Foreskin melanocyte (primary cell): ENCODE measurements at places on chromosomes 4 and X.

- DNase-seq: no peak
These were observed 172.6 kb downstream of the FAM47B start for GRCh38 chrX:35115205-35115604.

DNA sequence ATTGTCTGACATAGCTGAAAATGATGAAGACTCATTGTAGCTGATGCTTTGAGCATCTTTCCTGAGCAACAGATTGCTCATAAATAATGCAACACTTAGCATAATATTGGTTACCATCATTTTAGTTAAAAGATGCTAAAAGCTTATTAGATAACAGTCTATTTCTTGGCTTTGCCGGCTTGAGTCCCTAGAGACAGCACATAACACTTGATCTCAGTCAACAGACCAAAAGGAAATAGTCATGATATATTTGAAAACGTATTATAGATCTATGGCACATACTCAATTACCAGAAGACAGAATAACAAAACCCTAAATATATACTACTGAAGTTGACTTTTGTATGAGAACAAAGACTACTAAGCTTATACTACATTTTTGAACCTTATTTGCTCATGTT, 846.7 kb upstream of the EPHA5 start:
- no peak for DNase-seq

GRCh38 chr4:183384516-183384915, 59.9 kb upstream of the CDKN2AIP start:
- DNase-seq: no peak

- no peak for DNase-seq
These were observed 9.0 kb downstream of the TCEAL3 start for GRCh38 chrX:103616676-103617186.

- no peak for DNase-seq
These were observed at the start of gene RPS6KA6 for GRCh38 chrX:84187533-84188319. Gene RPS6KA6, minus strand, starts transcription at chrX:84188199. Its CDS starts 300 bp downstream, at chrX:84187899.

DNA sequence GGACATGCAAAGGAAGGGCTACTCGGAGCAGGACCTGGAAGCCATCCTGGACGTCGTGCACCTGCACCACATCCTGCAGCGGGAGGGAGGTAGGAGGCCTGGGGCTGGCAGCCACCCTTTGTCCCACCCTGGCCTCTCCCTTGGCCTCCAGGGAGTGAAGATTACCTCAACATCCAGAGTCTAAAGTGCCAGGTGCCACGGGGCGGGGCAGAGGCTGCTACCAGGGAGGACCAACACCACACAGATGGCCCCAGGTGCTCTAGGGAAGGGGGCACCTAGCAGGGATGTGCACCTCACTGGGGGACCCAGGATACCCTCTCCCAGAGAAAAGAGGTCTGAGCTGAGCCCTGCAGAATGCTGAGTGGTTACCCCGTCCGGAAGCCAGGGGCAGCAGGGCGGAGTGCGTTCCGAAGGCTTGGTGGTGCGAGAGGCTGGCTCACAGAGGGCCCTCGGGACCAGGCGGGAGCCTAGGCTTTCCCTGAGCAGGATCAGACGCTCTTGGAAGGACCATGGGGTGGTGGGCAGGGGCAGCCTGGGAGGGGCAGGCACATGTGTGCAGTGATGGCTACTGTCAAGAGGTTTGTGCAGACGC, 16.1 kb downstream of the ABCD1 start:
- no peak for DNase-seq

DNA sequence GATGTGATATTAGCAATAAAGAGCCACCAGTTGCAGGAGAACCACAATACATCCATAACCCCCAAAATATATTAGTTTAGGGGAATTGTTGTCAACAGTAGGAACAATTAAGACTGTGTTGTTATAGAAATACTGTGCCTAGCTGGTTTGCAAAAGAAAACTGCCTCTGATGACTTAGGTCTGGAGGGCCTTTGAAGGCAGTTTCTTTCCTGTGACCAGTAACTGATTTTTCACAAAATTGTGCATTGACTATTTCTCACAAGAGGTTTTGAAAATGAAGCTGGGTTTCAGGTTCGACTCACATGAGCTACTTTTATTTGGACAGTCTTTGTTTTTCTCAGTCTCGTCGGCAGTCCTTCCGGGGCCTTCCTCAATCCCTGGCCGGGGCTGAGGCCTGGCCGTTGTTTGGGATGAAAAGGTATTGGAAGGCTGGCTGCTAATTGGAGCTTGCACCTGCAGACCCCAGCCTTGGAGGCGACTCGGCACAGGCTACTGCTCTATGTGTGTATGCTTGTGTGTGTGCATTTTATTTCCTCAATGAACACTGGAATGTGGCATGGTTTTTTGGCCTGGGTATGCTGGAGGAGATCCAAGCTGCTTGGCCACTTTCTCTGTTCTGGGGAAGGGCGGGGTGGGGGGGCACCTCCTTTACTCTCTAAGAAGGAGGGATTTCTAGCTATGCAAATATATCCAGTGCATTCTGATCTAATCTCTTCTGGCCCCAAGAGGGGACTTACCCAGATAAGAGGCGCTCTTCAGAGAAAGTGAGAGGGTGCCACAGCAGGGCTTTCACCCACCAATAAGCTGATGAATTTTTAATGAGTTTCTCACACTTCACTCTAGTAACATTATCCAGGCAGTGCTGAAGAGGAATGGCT, 49.5 kb upstream of the LNX1 start:
- DNase-seq: peak; percentile 87

DNA sequence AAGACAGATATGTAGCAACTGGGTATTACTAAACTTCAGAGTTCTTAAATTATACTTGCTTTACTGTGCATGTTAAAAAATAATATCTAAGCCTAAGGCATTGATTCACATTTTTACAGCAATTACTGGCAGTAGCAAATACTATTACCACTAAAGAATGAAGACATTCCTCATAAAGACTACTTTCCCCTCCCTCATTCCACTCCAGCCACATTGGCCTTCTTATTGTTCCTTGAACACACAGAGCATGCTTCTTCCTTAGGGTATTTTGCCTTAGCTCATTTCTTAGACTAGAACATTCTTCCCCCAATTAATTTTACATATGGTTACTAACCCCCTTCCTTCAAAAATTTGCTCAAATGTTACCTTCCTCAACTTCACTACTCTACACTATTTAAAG, 717.0 kb downstream of the CCSER1 start:
- DNase-seq: peak; percentile 41

GRCh38 chrX:151695583-151696340, 504 bp downstream of the PRRG3 start:
- no peak for DNase-seq

- DNase-seq: peak; percentile 31
These were observed 73.8 kb upstream of the FREM3 start for GRCh38 chr4:143773998-143774895.

DNA sequence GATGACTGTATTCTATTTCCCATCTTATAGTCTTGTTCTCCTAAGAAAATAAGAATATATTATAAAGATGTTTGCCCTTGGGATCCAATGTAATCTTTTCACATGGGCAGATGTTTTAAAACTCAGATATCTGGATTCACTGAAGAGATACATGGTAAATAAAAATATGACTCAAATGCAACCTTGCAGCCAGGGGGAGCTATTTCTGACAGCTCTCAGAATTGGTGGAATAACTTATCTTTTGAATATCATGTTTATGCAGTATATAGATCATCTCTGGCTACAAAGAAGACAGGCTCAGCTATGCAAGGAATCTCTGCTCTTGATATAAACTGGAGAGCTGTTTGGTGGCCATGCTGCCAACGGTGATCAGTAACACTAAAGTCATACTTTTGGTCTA, 274.7 kb downstream of the GLUD2 start:
- DNase-seq: no peak

DNA sequence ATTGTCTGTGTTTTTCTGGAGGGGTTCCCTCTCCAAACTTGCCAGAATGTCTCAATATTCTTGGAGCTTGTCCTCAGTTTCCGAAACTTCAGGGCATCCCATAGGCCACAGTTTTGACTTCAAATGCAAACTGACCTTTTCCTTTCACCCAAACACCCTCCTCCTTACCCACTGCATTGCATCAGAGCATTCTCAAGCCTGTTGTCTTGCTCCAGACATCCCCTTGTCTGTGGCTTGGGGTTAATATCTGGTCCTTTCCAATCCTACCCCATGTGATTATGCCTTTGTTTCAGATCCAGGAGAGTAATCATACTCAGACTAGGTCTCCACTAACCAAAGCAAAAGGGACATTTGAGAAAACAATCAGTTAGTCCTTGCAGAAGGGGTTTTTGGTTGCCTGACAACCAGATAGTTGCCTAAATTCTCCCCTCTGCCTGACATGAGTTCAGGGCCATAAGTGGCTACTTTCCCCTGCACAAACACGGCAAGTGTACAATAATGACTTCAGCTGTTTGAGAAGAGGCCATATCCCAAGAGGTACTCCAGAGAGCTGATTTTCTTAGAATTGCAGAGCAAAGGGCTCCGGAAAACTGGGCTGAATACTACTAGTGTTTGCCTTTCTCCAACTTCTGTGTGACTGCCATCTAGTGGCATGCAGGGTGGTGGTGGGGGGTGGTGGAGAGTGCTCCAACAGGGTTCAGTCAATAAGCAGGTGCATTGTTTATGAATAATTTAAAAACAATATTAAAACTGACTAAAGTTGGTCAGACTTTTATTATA, 130.2 kb downstream of the CHRDL1 start:
- peak; percentile 23 for DNase-seq

GRCh38 chr4:17013382-17014006, 115.0 kb upstream of the LDB2 start:
- DNase-seq: no peak

- no peak for DNase-seq
These were observed 26.1 kb upstream of the TMEM184C start for GRCh38 chr4:147591106-147591505.

- DNase-seq: no peak
These were observed 153.8 kb downstream of the NR3C2 start for GRCh38 chr4:148288448-148288847.

DNA sequence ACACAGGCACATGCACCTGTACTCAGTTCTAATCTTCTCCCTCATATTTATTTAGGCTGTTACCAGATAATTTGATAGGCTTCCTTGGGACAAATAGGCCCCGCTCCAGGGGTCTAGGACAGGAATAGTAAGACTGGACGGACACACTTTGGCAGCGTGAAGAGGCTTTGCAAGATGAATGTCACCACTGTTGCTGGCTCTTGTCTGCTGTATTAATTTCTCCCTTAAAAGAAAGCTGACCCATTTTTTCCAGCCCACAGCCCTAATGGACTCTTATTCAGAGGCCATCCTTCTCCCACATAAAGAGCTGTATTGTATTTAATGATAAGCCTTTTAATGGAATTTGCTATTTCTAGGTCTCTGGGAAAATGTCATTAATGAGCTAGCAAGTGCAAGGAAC, 18.0 kb downstream of the FAM184B start:
- DNase-seq: peak; percentile 83

DNA sequence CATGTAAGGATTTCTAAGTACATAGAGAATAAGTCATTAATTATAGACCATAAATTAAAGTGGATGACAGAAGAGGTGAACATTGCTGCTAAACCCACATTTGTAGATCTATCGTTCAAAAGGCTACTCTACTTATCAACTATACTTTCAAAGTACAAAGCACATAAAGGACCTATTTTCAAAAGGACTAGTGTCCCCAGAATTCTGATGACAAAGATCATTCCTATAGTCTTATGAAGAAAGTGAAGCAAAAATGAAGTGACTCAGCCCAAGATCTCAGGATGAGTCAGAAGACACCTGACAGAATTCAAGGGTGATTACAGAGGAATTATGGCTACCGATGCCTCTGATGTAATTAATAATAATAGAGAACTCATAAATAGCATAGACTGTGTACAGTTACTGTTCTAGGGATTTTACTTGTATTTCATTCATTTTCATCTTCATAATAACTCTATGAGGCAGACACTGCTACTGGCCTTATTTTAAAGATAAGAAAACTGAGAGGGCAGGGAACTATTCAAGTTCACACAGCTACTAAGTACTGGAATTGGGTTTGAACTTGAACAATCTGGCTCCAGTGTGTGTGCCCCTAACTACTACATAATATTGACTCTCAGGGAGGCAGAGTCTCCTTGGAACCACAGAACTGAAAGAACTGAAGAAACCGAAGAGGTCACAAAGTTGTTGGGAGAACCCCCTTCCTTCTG, 17.1 kb downstream of the USP46 start:
- no peak for DNase-seq

DNA sequence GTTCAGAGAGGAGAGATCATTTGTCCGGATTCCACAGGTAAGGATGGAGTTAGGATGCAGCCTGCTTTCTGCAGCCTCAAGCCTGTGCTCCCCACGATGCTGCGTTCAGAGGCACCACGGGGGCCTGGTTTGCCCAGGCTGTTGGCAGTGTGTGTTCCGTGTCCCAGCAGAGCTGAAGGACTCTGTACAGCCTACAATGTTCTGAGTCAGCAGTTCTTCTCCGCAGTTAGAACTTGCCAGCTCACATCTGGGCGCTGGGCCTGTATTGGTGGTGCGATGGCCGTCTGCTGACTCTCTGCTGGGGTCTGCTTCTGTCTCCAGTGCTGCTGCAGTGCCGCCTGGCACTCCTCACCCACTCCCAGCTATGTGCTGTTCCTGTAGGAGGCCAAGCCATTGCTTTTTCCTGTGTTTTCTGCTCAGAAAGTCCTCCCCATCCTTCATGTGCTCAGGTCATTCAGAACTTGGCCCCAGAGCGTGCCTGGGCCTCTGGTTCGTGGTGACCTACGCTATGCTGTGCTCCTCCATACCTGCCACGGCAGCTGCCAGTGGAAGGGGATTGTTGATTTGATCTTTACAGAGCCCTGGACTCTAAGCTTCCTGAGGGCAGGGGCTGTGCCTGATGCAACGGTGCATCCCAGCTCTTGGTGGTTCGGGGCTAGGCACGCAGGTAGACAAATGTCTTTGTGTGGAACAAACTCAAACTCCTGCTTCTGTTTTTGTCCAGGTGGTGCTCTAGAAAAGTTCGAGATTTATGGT, 42.6 kb upstream of the TADA2B start:
- no peak for DNase-seq

DNA sequence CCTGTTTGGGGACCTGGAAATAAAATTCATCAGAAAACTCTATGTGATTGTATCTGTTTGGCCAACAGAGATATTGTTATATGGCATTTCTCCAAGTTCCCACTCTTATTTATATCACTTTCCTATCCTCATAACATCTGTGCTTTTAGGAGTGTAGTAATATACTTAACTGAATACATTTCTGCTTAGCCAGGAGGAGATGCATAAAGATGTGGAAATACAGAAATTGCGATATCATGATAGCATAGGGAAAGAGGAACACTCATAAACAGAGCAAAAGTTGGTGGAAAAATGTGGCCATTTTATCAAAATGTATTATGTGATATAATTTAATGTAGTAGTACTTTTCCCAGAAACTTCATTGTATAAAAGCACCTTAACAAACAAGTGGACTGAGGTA, 46.1 kb upstream of the TSPAN7 start:
- no peak for DNase-seq

DNA sequence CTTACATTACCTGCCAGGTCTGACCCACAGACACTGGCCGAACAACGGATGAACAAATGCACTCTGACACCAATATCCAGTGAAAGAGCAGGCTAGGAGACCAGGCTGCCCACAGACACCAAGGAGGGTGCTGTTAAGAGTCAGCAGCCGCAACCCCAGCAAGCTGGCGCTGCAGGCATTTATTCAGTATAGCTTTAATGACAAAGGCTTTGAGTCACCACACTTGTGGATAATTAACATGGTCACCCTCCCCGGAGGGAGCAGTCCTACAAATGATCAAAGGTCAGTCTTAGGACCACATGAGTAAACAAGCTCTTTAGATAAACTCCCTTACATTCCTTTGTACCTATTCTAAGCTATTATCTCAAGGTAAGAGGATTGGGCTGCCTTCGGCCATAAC, 368.5 kb upstream of the GRID2 start:
- no peak for DNase-seq

- DNase-seq: no peak
These were observed 75.7 kb downstream of the ASB9 start for GRCh38 chrX:15194146-15194545.
